NCI-H2227 treated with DMSO at 0.1 percent for 48 hours (cell line): ENCODE measurements at places on chromosomes 5 and 9.

- DNase-seq, result no peak
These were observed 99.7 kb upstream of the MAN2A1 start for GRCh38 chr5:109589986-109590385.

- DNase-seq, result no peak
These were observed 2.3 kb downstream of the GRHPR start for GRCh38 chr9:37424686-37425297.

DNA sequence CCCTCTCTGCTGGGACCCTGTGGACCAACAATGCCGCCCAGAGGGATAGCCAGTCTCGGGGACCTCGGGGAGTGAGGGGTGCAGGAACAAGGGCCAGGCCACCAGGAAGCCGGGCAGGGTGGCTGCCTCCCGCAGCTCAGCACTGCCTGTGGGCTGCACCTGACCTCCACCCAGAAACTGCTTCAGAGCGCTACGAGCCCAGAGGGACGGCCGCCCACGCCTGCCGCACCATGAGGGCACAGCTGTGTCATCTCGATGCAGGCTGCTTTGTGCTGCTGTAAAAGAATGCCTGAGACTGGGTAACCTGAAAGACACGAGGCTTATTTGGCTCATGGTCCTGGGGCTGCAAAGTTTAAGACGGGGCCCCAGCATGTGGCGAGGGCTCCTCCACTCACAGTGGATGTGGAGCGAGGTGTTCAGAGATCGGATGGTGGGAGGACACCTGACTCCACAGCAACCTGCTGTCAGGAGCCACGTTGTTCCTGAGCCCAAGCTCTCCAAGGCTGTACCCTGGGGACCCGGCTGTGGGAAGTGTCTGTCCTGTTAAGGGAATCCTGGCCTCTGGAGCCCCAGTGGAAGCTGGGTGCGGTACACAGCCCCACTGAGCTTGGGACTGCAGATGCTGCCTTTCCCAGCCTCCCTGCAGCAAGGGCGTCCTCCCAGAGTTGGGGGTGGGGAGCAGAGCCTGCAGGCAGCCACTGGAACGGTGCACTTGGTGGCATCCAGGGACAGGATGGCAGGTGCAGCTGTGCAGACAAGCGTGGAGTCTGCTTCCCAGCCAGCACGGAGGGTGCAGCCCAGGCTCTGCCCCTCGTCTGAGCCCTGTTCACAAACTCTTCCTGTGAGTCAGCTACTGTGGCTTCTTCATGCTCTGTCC is 11.8 kb upstream of the ZDHHC11 start:
- DNase-seq, result no peak

GRCh38 chr9:8019636-8020035 is 220.1 kb upstream of the DMAC1 start:
- DNase-seq, result no peak
